HuH-7 (cell line): ENCODE measurements at places on chromosomes 16 and 17.

GRCh38 chr16:53530741-53531140 lies 27.7 kb upstream of the AKTIP start:
- DNase-seq: no peak

DNA sequence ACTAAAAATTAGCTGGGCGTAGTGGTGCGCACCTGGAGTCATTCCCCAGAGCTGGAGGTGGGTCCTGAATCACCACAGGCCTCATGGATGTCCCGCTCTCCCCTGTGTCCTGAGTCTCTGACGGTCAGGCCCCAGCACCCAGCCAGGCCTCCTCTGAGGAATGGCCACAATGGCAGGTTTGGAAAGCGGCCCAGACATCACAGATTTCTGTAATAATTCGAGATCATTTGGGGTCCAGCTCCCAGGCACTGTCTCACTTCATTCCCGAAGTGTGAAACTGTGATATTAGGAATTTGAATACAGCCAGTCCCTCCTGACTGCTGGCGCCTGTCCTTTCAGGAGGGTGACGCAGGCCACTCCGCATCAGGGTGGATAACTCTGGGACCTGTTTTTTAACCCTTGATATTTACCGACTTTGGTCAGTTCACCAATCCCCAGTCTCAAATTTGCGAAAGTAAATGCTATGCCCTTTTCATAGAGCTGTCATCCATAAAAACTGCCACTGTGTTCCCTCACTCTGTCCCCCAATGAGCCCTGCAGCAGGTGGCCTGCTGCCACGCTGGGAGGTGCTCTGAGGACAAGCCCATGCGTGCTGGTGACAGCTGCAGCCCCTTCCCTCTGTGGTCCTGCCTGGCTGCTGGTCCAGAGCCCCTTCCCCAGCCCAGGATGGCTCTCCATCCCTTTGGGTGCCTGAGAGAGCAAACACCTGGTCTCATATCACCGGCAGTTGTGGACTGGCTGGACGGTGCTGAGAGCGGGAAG lies 28.3 kb upstream of the RPTOR start:
- no peak for DNase-seq

DNA sequence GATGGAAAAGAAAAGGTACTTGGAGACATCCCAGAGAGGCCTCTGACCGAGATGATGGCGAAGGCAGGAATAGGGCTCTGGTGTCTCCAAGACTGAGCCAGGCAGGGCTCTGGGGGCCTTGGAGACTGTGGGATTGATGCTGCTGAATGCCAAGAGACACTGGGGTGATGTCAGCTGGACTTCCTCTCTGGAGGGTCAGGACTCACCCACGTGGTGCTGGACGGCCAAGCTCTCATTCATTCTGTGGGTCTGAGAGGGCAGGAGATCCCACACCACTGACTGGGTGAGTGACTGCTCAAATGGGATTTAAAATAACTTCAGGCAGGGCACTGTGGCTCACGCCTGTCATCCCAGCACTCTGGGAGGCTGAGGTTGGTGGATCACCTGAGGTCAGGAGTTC lies 64.8 kb downstream of the NT5M start:
- DNase-seq: no peak

DNA sequence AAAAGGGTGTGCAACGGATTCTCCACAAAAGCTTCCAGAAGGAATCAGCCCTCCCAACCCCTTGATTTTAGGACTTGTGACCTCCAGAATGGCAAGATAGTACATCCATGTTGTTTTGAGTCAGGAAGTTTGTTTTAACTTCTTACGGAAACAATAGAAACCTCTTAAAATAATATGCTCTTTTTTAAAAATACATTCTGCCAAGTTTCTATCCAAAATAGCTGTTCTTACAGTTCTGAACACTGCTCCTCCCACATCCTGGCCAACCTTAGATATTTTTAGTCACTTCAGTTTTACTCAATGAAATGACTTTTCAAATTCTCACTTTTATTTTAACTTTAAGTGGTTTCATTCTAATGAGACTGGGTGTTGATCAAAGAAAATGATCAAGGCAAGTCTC lies 156.4 kb downstream of the ZNF18 start:
- no peak for DNase-seq

- DNase-seq: no peak
Observed at GRCh38 chr17:57424273-57424672, 167.9 kb downstream of the MSI2 start.

DNA sequence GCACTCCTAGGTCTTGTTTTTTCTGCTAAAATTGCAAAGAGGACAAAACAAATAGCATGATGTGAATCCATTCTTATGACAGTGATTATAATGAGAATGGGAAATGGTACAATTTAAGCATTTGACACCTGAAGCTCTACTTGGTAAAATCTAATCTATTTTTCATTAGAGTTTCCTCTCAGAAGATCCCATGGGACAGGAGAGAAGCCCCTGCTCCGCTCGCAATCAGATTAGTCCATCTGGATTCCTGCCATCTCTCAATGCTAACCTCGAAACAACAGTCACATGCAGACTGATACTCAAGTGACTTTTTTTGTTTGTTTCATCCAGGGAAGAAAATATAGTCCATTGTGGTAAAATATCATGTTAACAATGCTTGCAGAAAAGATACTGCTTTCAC lies 107.4 kb upstream of the TOM1L1 start:
- no peak for DNase-seq

- no peak for DNase-seq
Observed at GRCh38 chr17:64449545-64449944, 630 bp downstream of the MILR1 start.

GRCh38 chr17:81082177-81083073 lies 47.5 kb downstream of the BAIAP2 start:
- DNase-seq: no peak

DNA sequence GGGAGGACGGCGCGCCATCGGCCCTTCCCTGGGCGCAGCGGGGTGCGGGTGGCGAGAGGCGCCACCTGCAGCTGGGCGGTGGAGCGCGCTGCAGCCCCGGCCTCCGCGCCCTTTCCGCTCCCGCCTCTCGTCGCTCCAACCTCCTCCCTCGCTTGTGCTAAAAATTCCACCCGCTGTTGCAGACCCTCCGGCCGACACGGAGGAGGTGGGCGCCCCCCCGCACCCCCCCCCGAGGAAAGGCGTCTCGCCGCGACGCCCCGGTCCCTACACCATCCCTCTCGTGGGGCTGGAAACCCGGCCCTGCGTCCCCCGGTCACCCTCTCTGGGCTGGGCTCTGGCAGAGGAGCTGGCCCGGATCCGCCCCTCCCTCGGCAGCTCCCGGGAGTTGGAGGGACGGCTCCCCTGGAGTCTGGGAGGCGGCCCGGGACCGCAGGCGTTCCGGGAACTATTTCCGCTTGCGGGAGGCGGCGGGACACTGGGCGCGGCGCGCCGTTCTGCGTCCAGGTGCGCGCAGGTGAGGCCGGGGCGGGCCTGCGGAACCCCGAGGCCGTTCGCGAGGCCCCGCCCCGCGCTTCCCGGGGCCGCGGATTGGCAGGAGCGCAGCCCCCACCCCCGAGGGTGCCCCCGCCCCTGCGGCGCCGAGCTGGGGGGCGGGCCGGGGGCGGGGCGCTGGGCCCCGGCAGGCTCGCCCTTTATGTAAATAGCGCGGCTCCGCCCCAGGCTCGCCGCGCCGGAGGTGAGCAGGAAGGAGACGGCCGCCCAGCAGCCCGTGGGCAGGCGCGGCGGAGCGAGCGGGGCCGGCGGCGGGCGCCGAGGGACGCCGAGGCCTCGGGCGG lies at the start of gene LLGL2:
Gene LLGL2, plus strand, starts transcription at position 728 of the 836 bp plus-strand sequence. CDS start 17,730 bp downstream, outside the sequence.
- peak; percentile 94 for DNase-seq

- no peak for DNase-seq
Observed at GRCh38 chr17:81558115-81558468, 5.9 kb upstream of the FAAP100 start.

- no peak for DNase-seq
Observed at GRCh38 chr17:18381158-18381952, 3.8 kb downstream of the EVPLL start.
